ENCODE measurements at places on chromosomes 2 and 18. TPM values are rescaled to one million over a fixed set of nuclear protein-coding genes. Genes with fewer than 3 reads are reported as not detected.
A peak's percentile ranks its signal among the peaks of the same experiment; 100 is the strongest.

DYNC1I2 gene
- 144 TPM for total RNA-seq

ANKRD30B gene
- not detected for total RNA-seq

SCN7A gene
- total RNA-seq, result not detected

FBXO11 gene
- 19.4 TPM for total RNA-seq

ANKRD44 gene
- not detected for total RNA-seq

ACTR3 gene
- total RNA-seq, result 269 TPM

B3GNT2 gene
- total RNA-seq, result 21.3 TPM

CHRND gene
- total RNA-seq, result not detected

CYS1 gene
- total RNA-seq, result 11.2 TPM

KHK gene
- total RNA-seq, result 7.3 TPM

FAM110C gene
- total RNA-seq, result not detected

FAM124B gene
- not detected for total RNA-seq

CAPN13 gene
- not detected for total RNA-seq

AMER3 gene
- not detected for total RNA-seq

SERPINB7 gene
- not detected for total RNA-seq

DNA sequence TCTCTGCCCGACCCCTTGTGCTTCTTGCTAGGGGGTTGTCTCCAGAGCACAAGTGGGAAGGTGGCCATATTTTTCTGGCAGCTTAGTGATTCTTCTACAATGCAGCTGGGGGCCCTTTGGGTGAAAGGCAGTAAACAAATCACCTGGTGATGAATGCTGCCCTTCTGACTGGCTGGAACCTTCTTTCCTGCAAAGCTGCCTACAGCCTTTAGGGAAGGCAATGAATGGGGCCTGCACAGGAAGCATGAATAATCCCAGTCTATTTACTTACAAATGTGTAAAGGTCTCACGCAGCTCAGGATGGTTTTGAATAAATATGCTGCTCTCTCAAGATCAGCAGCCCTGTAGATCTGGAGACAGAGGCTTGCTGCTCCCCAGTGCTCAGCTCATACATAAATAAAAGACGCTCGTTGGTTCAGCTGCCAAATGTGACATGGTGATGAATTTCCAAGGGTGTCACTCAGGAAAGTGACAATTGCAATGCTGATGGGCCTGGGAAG, 289.2 kb downstream of the TDRD15 start:
- DNase-seq, result no peak

DNA sequence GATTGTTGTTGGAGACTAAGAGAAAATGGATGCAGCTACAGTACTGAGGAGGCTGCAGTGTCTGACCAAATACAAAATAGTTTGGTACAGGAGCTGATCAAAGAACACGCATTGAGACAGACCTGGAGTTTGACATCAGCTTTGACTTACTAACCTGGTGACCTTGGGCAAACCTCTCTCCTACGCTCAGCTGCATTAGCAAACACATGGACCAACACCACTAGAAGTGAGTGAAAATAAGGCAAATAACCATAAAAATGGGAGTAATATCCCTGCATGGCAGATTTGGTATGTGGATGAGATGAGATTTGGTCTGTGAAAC, 126.5 kb downstream of the LPIN1 start:
- DNase-seq, result no peak

DNA sequence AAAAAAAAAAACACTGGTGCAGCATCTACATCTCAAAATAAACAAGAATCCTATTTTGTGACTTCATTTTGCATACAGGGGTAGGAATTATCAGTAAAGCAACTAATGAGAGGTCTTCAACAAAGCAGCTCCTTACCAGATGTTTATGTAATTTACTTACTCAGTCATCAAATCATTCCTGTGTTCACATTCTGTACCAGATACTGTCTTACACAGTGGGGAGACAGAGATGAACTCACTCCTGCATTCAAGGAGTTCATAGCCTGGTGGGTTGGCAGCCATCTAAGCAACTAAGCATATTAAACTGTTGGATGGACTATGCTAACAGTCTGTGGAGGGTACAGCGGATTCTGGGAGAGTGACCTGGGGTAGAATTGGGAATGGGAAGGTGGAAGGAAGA, 169.0 kb downstream of the OSR1 start:
- DNase-seq, result no peak

DNA sequence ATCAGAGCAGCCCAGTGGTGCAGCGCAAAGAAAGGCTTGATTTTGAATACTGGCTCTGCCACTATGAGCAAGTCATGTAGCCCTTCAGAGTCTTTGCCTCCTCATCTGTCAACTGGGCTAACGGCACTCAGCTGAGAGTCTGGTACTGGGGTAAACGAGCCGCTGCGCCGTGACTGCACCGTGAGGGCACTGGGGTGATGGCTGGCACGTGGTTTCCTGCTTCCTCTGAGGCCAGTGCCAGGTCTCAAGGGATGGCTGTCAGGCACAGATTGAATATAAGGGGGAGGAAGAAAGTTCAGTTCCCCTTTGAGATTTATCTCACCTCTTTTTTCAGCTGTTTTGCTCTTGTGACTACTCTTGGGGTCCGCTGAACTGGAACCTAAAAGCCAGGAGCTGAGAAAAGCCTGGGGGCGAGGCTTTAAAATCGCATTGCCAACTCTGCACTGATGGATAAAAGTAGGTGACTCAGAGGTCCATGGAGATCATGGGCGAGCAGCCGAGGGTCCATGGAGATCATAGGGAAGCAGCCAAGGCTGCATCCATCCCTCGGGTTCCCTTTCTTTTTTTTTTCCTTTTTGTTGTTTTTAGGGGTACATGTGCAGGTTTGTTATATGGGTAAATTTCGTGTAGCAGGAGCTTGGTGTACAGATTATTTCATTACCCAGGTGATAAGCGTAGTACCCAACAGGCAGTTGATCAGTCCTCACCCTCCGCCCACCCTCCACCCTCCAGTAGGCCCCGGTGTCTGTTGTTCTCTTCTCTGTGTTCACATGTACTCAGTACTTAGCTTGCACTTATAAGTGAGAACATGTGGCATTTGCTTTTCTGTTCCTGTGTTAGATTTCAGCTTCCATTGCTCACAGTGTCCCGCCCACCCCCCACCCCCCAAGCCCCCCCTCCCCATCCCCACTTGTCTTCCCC, 114.3 kb downstream of the SPP2 start:
- no peak for DNase-seq

GRCh38 chr2:66435549-66435875, 587 bp downstream of the MEIS1 start:
- no peak for DNase-seq

GRCh38 chr2:62000538-62000937, 95.1 kb downstream of the COMMD1 start:
- DNase-seq, result no peak

DNA sequence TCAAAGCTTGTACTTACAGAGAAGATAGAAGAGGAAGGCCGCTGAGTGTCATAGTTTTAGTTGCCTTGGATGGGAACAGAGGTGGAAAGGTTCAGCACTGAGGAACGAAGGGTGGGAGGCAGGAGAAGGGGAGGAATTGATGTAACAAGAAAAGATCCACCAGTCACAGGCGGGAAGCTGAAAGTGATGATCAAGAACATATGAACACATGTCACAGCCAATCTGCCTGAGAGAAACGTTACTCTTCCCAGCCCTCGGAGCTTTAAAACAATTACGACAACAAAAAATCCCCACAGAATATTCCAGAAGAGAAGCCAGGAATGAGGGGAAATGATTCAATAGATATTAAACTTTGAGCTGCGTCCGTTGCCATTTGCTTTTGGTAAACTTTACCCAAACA, 87.1 kb downstream of the TSHZ1 start:
- no peak for DNase-seq

GRCh38 chr2:174332217-174332963, 2.4 kb upstream of the SP9 start:
- DNase-seq, result no peak

DNA sequence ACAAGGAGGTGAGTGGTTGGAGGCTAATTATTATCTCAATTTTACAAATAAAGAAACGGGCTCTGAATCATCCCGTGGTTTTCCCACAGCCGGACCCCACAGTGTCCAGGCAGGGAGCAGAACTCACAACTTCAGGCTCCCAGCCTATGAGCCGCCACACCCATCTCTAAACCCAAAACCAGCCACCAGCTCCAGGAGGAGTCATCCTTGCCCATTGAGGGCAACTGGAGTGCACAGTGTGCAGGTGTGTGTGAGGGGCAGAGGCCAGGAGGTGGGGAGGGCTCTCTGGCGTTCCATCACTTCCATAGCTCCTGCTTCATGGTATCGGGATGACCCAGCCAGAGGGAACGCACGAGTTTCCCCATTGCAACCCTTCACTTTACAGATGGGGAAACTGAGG, 144.5 kb downstream of the CYP26B1 start:
- DNase-seq, result no peak

GRCh38 chr2:99899882-99900281, 242.5 kb downstream of the AFF3 start:
- no peak for DNase-seq

GRCh38 chr18:48594471-48595094, 55.8 kb downstream of the CTIF start:
- DNase-seq, result peak; percentile 70

DNA sequence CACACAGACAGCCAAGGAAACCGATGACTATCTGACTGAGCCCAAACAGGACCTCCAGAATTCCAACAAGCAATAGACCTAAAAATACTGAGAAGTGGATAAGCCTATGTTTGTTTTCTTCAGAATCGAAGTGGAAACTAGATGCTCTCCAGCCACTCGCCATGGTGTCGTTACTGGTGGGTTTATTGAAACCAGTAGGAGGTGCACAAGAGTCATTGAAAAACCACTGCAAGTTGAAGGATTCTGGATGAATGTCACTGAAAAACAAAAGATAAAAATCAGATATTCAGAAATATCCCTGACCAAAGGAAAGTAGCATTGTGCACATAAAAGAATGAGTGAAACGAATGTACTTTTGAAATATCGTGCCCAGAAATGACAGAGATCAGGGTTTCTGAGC, 15.3 kb downstream of the TM4SF20 start:
- DNase-seq, result no peak

DNA sequence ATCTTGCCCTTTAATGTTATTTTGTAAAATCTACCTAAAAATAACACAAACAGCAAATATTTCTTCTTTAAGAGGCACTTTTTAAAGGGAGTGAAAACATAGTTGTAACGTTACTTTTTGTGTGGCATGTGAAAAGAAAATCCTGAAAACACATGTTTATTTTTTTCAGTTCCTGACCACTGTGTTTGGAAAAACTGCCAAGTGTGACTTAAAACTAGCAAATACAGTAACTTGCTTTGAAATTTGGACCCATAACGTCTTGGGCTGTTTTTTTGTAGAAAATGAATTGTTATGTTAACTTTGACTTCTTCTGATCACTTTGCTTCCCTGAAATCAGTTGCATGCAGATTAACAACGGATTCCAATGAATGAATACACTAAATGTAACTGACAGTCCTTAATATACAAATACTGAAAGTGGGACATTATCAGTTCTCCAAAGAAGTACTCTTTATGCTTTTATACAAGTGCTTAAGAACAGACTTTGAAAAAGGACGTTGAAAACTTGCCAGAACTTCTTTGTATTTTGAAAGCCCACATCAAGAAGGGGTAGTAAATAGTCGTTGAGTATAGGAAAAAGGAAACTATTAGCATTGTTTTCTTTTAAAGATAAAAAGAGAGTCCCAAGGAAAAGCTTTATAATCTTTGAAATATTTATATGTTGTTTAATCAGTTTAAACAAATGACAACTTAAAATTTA, 96.1 kb upstream of the ZEB2 start:
- no peak for DNase-seq

- DNase-seq, result no peak
Measured at GRCh38 chr2:32161296-32161695, 4.4 kb upstream of the SLC30A6 start.

GRCh38 chr2:74887960-74888700, 54.2 kb downstream of the HK2 start:
- DNase-seq, result peak; percentile 64

GRCh38 chr2:64119369-64119768, 24.9 kb downstream of the PELI1 start:
- no peak for DNase-seq

- no peak for DNase-seq
Measured at GRCh38 chr2:113697516-113697915, 58.9 kb downstream of the SLC35F5 start.

- no peak for DNase-seq
Measured at GRCh38 chr2:181648478-181649155, 8.3 kb downstream of the CERKL start.

- no peak for DNase-seq
Measured at GRCh38 chr2:31071741-31072140, 66.5 kb downstream of the GALNT14 start.

GRCh38 chr2:215612786-215613185, 176.9 kb upstream of the FN1 start:
- no peak for DNase-seq

- DNase-seq, result no peak
Measured at GRCh38 chr2:177073611-177074010, 139.0 kb upstream of the HNRNPA3 start.

- DNase-seq, result no peak
Measured at GRCh38 chr2:71538241-71538640, 84.9 kb downstream of the DYSF start.

DNA sequence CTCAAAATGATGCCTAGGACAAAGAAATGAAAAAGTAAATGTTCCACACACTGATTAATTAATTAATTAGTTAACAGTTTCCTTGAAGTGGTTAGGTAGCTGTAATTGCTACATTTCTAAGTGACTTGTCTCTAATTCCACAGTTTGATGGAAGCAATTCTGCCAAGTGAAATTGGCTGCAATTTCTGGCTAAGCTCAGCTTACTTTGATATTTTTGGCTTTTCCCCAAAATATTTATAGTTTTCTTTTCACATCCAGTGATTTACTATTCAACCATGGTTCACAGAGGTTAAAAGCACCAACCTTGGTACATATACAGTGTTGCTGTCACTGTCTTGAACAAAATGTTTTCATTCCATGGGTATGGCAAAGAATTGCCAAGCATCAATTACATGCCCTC, 459.5 kb upstream of the CDH20 start:
- no peak for DNase-seq
